ENCODE measurements at places on chromosomes 2 and 18.

GRCh38 chr2:64617631-64618151 is 36.0 kb downstream of the SERTAD2 start:
- DNase-seq: peak; percentile 15

GRCh38 chr2:64707276-64707675 is 53.6 kb upstream of the SERTAD2 start:
- DNase-seq: no peak

GRCh38 chr18:10074728-10075127 is 160.9 kb downstream of the VAPA start:
- DNase-seq: no peak

DNA sequence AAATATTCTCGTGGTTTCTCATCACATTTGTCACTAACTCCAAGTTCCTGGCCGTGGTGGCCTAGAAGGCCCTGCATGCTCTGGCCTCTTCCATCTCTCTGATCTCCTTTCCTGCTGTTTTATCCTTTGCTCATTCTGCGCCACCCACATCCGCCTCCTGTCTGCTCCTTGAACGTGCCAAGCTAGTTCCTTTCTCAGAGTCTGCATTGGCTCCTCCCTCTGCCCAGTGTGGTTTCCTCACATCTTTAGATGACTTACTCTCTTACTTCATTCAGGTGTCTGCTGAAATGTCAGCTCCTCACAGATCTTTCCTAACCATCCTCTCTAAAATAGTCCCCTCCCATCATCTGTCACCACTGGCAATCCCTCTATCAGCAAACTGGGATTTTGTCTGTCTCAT is 158.6 kb upstream of the RBMS1 start:
- DNase-seq: no peak

- no peak for DNase-seq
Measured at GRCh38 chr2:124343827-124344498, 318.9 kb downstream of the CNTNAP5 start.

DNA sequence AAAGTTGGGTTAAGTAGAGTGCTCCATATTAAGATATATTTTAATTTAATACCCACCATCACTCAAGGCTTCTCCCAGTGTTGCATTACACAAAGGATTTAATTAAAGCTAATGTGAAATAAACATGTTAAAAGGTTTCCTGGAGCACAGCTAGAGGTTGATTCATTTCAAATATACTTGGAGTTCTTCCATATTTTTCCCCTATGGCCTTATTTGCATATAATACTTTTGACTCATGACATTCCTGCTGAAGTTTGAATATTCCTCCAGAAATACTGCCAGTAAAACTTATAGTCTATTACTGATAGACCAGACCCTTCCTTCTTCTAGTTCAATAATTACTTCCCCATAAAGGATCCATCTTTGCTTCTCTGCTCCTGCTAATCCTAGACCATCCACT is 227.5 kb downstream of the GULP1 start:
- no peak for DNase-seq

- no peak for DNase-seq
Measured at GRCh38 chr2:149313512-149313972, 16.8 kb upstream of the LYPD6 start.

DNA sequence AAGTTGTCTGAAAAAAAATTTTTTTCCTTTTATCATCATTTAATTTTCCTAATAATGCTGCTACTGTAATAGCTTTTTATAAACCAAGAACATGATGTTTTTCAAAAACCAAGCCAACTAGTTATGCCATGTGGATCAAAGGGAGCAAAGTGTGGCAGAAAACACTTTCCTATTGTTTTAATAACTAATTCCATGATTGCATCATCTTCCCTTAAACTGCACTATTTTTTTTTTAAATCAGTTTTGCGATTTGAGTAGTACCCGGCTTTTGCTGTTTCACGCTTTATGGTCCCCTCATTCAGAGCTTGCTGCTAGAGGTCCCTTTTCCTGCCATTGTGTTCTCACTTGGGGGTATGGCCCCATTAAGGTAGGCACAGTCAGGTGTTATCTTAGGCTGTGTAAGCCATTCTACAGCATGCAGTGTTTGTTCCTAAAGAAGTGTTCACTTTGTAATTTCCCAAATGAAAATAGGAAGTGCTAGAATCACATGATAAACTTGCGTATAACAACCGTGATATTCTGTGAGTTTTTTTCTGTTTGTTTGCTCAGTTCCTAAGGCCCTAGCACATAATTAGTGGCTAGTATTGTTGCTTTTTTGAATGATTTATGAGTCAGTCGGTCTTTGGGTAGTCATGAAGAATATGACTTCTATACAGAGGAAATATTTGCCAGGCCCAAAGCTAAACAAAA is 225.8 kb downstream of the PTGR3 start:
- DNase-seq: no peak

DNA sequence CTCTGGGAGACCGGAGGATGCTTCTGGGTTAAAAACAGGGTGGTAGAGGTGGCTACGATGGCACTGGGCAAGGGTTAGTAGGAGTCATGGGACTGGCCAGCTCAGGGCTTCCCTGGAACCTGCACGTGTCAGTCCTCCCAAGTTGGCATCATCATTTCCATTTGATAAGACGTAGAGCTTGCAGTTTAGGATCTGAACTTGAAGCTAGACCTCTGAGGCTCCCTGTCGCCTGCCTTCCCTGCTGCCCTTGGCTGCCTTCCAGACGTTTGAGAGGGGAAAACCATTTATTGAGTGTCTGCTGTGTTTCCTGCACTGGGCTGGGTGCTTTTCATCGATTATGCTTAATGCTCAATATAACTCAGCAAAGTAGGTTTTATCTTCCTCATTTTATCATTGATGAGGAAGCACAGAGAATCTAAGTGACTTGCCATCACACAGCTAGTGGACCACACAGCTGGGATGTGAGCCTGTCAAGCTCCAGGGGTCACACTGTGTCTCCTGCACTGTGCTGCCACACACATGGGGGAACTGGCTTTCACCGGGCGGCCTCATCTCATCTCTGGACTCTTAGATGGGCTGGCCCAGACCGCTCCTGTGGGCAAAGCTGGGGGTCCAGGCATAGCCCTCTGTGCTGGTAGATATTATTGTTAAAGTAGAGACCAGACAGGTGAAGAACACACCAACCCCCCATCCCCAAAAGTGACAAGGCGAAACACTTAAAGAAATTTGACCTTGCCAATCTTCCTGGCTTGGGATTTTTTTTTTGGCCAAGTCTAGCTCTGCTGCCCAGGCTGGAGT is 7.8 kb downstream of the NT5DC4 start:
- no peak for DNase-seq

- DNase-seq: no peak
Measured at GRCh38 chr18:27728659-27729058, 448.3 kb downstream of the CDH2 start.

All from C1 segment of cervical spinal cord (tissue), 14 donors.